ENCODE measurements at places on chromosomes 7 and 10.

DNA sequence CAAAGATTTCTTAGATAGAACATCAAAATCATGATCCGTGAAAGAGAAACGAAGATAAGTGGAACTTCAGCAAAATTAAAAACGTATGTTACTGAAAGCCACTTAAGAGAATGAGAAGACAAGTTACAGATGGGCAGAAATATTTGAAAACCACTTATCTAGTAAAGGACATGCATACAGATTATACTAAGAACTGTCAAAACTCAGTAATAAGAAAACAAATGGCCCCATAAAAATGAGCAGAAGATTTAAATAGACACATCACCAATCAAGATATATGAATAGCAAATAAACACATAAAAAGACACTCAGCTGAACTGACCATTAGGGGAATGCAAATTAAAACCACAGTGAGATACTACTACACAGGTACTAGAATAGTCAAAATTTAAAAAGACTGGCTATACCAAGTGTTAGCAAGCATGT is 343.7 kb downstream of the PTEN start:
- DNase-seq: no peak

- no peak for DNase-seq
These were observed 1.3 kb downstream of the SERPINE1 start for GRCh38 chr7:101128040-101128834.

DNA sequence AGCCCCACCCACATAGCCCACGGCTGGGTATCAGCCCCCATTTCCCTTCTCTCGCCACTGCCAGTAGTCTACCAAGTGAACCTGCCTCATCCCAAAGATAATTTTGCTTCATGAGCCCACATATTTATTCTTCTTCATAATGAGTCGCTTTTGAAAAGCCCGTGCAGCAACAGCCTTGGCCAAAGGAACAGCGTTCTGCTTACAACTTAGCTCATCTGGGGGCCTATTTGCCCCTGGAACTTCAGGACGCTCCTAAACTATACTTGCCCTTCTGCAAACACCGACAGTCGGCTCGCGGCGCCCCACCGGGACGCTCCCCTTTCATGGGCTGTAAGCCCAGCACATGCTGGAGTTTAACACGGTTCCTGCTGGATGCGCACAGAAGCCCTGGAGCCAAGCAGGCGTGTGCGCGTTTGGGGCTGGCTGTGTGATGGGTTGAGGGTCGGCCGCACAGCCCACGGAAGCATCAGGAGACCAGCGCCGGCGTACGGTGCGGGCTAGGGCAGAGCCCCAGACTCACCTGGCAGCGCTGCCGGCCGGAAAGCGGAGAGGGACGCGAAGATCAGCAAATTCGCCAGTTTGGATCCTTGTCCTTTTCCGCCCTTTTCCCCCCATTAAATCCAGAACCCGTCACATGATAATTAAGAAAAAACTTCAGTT is 370 bp downstream of the TMEM60 start:
- peak; percentile 56 for DNase-seq

DNA sequence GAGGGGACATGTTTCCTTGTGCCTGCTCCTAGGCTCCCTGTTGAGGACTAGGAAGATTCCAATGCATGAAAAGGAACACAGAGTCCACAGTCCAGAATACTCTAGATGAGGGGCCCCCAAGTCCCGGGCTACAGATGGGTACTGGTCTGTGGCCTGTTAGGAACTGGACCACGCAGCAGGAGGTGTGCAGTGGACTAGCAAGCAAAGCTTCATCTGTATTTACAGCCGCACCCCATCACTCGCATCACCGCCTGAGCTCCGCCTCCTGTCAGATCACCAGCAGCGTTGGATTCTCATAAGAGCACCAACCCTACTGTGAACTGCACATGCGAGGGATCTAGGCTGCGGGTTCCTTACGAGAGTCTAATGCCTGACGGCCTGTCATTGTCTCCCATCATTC is 233.0 kb upstream of the MKLN1 start:
- DNase-seq: no peak

- peak; percentile 89 for DNase-seq
These were observed 138.9 kb upstream of the CDK13 start for GRCh38 chr7:39811161-39811614.

GRCh38 chr7:37635346-37635745 is 48.2 kb upstream of the GPR141 start:
- DNase-seq: no peak

DNA sequence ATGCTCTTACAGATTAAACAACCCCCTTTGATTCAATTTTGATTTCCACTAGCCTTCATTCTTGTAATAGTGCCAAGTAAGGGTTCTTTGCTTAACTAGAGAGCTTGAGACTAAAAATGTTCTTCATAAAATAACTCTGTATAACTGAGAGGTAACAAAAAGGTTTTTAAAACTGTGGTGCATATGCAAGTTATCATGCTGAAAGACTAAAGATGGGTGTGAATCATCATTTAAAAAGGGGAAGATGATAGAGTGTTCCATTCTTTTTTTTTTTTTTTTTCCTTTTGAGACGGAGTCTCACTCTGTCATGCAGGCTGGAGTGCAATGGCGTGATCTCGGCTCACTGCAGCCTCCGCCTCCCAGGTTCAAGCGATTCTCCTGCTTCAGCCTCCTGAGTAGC is 11.1 kb downstream of the MDFIC start:
- DNase-seq: no peak

GRCh38 chr7:17912536-17913235 is 27.6 kb downstream of the SNX13 start:
- no peak for DNase-seq

DNA sequence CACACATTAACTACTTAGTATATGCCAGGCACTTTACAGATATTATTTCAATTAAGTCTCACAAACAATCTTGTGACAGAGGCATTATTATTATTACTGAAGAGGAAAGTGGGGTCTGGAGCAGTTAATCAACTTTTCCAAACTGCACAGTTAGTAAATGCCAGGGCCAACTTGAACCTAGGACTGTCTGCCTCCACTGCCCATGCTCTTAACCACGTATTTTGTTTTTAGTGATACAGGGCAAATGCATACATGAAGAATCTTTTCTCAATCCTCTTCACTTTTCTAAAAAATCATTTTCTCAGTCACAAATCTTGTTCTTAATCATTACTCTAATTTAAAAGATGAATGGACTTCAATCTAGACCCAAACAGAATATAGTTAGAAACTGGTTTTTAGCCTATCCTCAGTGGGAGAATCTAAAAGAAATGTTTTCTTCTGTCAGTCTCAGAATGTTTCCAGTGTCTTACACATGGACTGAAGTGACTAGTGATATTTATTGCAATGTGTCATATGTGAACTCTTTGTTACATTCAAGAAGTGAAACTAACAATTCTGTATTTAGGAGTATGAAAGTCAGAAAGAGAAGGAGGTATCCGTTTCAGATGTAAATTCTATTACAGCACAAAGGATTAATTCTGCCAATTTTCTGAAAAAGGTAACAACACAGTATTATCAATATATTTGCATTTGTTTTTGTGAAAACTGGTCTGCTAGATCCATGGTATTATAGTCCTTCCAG is 55.5 kb upstream of the CCNJ start:
- no peak for DNase-seq
